Activated effector memory CD4-positive, alpha-beta T cell treated with Interleukin-2 at 50 U/mL for 16 hours (primary cell): ENCODE measurements at places on chromosomes 5 and 9.

- no peak for DNase-seq
These were observed 68.1 kb downstream of the MEGF10 start for GRCh38 chr5:127358740-127359139.

DNA sequence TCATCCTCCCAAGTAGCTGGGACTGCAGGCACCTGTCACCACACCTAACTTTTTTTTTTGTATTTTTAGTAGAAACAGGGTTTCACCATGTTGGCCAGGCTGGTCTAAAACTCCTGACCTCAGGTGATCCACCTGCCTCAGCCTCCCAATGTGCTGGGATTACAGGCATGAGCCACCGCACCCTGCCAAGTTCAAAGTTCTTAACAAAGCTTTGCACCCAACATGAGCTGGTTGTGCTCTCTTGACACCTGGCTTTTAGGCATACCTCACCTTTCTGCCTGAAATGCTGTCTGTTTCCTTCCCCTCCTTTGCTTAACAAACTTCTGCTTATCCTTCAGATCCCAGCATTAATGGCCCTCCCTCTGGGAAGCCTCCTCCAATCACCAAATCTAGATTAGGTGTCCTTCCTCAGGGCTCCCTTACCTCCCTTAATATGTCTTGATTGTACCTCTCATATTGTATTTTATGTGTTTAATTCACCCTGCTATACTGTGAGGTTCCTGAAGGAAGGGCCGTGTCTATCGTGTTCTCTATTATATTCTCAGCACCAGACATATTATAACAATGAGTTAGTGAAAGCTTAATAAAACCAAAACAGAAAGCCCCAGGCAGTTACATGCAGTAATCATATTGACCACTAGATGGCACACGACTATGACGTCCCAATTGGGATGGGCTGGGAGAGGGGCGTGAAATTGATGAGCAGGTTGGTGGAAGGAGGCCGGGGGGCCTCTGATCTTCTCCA, 62.9 kb upstream of the PPARGC1B start:
- no peak for DNase-seq

GRCh38 chr5:68225188-68225910, 9.8 kb downstream of the PIK3R1 start:
- DNase-seq: no peak

DNA sequence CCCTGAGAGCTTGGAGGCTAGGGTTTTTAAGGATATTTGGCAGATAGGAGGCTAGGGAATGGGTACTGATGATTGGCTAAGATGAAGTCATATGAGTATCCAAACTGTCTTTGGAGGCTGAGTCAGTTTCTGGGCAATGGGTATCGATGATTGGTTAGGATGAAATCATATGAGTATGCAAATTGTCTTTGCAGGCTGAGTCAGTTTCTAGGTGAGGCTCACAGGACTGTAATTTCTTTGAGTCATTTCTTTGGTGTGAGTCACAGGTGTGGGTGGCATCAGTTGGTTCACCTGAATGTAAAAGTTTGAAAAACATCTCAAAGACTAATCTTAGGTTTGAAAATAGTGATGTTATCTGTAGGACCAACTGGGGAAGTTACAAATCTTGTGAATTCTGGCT, 1068.0 kb downstream of the NR2F1-AS1 start:
- no peak for DNase-seq

GRCh38 chr5:1319436-1320256, 24.8 kb upstream of the TERT start:
- DNase-seq: no peak

DNA sequence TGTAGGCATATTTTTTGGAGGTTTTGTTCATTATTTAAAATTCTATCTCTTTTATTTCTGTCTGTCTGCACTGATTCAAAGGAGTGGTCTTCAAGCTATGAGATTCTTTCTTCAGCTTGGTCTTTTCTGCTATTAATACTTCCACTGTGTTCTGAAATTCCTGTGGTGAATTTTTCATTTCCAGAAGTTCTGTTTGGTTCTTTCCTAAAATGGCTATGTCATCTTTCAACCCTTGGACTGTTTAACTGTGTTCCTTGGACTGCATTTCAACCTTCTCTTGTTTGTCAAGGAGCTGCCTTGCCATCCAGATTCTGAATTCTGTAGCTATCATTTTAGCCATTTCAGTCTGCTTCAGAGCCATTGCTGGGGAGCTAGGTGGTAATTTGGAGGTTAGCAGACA, 76.3 kb downstream of the CERT1 start:
- no peak for DNase-seq

GRCh38 chr9:73962792-73963191, 534.3 kb upstream of the RORB start:
- no peak for DNase-seq

GRCh38 chr5:144328494-144328893, 157.8 kb downstream of the KCTD16 start:
- DNase-seq: no peak
